Thymus (tissue), 14 donors: ENCODE measurements at places on chromosomes 13 and 19.

DNA sequence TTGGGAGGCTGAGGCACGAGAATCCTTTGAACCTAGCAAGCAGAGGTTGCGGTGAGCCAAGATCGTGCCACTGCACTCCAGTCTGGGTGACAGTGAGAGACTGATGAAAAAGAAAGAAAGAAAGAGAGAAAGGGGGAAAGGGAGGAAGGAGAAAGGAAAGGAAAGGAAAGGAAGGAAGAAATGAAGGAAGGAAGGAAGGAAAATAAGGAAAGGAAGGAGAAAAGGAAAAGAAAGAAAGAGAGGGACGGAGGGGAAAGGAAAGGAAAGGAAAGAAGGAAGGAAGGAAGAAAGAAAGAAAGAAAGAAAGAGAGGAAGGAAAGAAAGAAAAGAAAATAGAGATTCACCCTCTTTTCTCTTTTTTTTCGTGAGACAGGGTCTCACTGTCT lies 8.7 kb downstream of the PDE4A start:
- DNase-seq, result no peak

DNA sequence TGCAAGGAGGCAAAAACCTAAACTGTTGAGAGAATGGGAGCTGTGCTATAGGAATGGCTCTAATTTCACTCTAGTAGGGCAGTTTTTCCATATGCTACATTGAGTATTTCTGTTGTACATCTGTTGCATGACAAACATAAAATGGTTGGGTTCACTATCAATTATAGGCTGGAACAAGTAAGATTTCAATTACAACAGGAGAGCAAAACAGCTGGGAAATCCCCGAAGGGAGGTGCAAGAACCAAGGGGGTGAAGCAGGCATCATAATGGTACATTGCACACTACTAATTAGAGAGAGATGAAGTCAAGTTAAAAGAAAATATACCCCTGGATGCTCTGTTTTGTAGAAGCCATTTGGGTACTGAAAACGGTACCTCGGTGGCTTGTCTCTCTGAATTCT lies 389.5 kb downstream of the PCDH9 start:
- DNase-seq, result no peak

GRCh38 chr19:55640043-55640576 lies 692 bp upstream of the ZNF580 start:
- peak; percentile 83 for DNase-seq

DNA sequence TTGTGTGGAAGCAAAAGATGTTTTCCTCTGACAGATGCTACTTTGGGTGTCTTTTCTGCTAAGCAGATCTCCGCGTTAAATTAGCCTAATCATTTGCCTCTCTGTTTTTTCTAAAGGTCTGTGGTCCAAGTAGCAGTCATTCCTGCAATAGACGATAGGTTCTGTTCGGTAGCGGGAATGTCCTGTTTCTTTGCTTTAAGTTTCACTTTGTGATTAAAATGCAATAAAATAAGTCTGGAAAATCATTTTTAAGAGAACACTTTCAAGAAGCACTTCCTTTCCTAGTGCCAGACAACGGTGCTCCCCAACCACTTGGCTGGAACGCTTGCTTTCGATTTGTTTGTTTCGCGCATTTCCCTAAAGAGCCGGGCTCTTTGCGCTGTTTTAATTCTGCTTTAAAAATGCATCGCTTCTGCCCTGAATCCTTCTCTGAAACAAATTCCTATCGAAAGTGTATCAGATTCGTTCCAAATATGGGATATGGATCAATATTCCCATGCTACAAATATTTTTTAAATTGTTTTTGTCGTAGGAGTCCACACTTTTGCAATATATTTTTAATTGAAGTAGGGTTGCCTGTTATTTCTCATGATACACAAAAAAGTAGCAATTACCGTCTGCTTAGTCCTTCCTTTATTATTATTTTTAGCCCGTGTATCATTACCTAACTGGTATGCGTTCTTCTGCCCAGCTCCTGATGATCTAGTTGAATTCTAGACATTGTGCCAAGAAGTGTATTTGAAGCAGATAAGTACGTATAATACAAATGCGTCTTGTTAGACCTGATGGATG lies 14.2 kb downstream of the ZIC2 start:
- no peak for DNase-seq

- no peak for DNase-seq
Measured at GRCh38 chr19:43224855-43225253, 19.4 kb upstream of the PSG4 start.

DNA sequence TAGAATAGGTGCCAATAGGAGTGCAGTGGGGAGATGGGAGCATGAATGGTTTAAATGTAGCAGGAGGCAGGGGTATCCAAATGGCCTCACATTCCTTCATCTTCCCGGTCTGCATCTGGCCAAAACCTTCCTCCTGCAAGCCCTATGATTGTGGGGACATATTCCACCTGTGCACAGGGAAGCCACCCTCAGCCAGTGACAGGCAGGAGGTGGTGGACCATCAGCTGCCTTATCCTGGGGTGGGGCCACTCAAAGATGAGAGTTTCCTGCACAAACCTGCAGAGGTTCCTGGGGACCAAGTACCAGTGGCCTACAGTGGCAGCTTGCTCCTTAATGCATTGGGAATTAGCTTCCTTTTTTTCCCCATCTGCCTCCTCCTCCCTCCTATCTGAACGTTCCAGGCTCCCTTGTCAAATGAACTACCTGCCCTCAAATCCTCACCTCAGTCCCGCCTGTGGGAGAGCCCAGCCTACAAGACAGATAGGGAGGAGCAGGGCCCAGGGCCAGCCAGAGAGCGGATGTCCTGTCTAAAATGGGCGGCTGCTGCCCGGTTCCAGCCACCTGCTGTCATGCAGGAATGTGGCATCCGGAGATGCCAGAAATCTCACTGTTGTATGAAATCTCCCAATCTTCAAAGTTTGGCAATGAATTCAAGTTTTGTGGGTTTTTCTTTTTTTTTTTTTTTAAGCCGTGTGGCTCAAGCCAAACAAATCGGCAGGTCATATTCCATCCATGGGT lies 85.0 kb downstream of the TSHZ3 start:
- DNase-seq, result no peak

GRCh38 chr19:5075597-5075996 lies 106.7 kb downstream of the KDM4B start:
- peak; percentile 30 for DNase-seq

- no peak for DNase-seq
Measured at GRCh38 chr13:98410612-98411011, 166.3 kb downstream of the STK24 start.

DNA sequence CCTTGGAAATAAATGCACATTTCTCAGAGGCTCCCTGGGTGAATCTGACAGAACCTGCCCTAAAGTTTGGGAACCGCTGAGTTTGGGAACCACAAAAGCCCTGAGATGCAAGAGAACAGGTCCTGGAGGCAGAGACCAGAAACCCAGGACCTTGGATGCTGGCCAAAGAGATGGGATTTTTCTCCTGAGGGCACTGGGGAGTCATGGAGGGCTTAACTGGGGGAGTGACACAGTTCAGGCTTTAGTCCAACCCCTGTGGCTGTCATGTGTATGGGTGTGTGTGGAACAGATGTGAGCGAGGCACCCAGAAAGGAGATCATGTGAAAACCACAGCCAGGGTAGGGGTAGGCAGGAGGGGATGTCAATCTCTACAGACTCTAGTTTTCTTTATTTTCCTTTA lies 3.9 kb upstream of the NCCRP1 start:
- DNase-seq, result no peak

- no peak for DNase-seq
Measured at GRCh38 chr13:38409771-38410170, 60.1 kb downstream of the UFM1 start.
